ENCODE measurements at places on chromosomes 6 and 20.

DNA sequence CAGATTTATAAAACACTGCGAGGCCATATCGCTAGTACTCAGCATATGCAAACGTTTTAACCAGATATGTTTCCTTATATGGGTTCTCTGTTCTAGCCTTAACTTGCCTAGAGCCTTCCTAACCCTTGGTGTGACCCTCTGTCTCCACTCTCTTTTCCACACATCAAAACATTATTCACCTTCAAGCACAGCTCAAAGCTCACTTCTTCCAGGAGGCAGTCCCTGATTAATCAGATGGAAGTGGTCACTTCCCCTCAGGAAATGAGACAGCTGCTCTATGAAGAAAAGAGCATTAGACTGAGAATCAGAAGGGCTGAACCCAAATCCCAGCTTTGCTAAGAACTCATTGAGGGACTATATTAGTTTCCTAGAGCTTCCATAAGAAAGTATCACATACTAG, 39.8 kb upstream of the SLC17A4 start:
- DNase-seq = no peak

- peak; percentile 72 for DNase-seq
Measured at GRCh38 chr6:84847390-84848160, 83.2 kb upstream of the TBX18 start.

DNA sequence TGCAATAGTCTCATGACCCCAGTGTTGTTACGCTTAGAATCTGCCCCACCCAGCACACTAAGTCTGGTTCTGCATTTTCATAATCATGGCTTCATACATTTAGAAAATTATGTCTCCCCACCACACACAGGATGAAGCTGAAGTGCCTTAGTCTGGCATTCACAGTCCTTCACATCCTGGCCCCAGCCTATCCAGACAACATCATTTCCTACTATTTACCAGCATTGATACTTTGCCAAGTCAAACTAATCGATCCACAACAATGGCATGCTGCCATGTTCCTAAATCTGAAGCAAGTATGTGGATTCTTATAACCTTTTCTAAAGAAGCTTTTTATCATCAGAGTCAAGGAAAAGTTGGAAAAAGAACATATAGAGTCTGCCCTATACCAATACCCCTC, 132.4 kb upstream of the FBXL4 start:
- no peak for DNase-seq

- no peak for DNase-seq
Measured at GRCh38 chr20:47914792-47915191, 129.5 kb upstream of the SULF2 start.

GRCh38 chr20:17659801-17660200, 22.2 kb downstream of the RRBP1 start:
- DNase-seq = no peak

DNA sequence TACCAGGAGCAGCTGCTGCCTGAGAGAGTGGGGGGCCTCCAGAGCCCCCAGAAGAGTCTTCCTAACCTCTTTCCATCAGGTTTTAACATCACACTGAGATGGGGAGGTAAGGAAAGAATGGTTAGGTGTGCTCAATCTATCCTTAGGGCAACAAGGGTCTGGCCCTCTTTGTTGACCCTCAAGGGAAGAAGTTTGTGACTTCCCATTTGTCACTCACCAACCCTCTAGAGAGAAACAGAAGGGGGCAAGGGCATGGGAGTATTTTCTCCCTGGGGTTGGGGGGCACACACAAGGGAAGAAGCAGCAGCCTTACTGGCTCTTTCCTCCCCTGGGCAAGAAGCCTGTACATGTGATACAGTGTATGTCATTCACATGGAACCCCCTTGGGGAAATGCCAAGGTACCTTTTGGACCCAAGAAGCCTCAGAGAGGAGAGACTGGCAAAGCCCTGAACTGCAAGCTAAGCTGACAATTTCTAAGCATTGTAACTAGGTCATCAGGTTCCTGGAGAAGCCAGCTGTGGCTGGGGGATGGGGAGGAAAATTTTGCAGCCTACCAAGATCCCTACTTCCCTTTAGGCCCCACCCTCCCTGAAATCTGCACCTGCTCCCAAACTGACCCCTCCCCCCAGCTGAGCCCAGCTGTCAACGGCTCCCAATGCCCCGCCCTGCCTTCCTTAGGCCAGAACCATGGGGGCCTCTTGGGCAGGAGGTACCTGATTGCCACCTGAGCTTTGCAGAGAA, 14.5 kb downstream of the BCL2L1 start:
- no peak for DNase-seq

- no peak for DNase-seq
Measured at GRCh38 chr20:35975576-35976373, 7.4 kb downstream of the CNBD2 start.

GRCh38 chr6:21431526-21431925, 162.0 kb upstream of the SOX4 start:
- DNase-seq = no peak

DNA sequence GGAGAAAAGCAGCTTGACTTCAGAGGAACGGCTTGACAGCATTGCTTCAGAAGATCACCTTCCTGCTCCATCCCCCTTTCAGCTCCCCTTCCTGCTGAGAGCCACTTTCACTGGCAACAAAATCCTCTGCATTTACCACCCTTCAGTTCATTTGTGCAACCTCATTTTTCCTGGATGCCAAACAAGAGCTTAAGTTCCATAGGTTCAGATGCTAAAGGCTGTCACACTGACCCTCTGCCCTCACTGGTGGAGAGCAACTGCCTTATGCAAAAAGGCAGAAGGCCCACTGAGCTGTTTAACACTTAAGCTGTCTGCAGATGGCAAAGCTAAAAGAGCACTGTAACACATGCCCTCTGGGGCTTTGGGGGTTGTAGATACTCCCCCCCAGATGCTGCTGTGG, 131.2 kb upstream of the SPACA1 start:
- DNase-seq = no peak

DNA sequence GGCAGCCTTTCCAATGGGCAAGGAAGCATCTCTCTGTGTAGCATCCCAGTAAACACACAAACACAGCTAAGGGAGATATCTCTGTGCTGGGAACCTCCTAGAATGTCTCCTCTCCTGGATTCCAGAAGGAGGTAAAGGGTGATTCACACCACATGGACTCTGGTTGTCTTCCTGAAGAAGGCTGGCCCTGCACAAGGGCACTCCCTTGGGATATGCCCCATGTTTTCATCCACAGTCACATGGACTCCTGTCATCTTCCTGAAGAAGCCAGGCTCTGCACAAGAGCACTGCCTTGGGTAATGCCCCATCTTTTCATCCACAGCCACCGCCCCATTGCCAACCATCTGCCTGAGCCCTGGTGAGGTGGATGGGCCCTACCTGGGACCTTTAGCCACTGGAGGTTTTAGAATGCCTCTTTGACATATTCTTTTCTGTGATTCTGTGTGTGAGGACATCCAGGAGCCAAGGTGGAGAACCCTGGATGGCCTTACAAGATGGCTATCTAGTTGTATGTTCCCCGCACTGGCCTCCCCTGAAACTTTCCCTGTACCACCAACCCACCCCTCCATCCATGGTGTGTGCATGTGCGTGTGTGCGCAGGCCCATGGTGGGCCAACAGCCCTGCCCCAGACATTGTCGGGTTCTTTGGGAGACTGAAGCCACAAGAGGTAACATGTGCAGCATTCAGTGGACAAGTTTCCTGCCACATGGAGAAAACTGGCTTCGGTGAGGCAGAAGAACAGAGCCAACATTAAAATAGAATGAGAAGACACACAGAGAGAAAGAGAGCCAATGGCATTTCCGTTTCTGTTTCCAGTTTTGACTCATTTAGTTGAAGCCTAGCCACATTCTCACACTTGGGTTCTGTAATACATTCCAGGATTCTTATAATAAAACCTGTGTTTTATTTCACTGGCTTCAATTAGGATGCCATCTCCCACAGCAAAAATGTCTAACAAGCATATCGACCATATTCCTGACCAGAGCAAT, 110.2 kb upstream of the CST7 start:
- peak; percentile 3 for DNase-seq

DNA sequence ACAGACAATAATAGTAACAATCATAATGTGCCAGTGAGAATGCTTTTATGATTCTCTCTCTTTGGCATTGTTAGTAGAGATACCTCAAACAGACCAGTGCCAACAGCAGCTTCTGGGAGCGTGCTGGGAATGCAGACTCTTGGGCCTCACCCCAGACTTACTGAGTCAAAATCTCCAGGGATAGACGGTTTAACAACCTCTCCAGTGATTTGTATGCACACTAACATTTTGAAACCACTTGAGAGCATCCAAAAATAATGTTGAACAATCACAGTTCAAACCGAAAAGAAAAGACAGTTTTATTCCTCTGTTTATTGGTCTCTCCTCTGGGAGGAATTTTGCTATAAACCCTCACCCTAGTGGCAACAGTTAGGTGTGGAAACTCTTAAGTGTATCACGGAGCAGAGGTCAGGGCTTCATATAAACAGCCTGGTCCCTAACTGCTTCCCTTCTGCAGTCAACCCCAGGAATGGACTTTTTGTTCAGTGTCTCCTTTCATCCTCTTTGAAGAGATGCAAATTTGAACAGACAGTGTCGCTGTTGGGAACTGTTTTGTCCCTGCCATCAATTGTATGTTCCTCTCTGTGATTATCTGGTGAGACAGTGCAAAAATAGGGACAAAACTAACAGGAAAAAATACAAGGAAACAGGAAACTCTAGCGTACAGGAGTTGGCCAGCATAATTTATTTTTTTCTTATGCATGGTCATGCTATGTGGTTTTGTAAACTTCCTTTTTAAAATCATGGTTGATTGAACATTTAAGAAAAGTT, 162.4 kb upstream of the BTBD3 start:
- peak; percentile 9 for DNase-seq

DNA sequence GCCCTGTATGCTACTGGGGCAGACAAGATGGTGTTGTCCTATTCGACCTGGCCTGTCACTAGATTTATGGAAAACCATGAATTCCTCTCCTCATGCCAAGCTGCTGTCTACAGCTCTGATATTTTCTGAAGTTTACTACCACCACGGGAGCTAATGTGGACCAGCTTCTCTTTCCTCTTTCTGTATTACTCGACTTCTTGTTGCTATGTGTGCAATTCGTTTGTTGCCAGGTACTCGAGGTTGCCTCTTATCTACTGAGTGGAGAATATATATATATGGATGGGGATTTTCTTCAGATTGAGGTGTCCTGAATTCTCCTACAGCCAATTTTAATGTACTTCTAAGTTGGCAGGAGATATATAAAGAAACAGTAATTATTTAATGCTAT, 34.7 kb downstream of the MAN1A1 start:
- no peak for DNase-seq

DNA sequence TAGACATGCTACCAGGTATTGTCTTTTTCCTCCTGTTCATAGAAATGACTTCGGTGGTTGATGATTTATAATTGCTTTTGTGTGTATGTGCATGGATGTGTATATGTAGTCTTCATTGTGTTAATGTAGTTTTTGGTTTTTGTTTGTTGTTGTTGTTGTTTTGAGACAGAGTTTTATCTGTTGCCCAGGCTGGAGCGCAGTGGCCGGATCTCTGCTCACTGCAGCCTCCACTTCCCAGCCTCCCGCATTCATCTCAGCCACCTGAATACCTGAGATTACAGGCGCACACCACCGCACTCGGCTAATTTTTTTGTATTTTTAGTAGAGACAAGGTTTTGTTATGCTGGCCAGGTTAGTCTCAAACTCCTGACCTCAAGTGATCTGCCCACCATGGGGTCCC, 75.2 kb downstream of the HFE start:
- no peak for DNase-seq

DNA sequence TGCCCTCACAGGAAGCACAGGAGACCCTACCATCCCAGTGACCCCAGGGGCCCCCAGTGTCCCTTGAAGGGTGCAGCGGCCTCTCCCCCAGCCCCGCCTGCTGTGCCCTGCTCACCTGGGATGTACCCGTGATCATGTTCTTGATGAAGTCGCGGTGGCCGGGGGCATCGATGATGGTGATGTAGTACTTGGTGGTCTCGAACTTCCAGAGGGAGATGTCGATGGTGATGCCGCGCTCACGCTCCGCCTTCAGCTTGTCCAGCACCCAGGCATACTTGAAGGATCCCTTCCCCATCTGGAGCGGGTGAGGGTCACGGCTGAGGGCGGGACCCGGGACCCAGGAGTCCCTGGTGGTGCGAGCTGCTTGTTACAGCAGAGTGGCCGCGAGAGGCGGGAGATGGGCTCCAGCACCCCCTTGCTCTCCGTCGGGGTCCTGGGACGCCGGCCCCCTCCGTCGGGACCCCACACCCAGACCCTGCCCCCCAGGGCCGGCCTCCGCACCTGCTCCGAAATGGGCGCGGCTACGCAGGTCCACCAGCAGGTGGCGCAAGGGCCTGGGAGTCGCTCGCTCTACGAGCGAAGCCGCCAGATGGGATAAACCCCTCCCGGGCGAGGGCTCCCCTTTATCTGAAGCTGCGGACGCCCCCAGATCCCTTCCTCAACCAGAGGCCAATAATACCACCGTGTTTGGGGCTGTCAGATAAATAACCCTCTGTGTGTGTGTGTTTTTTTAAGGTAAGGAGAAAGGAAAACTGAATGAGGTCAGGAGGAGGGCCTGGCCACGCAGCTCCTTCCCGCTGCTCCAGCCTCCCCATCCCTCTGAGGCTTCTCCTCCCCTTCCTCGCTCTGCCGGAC, 2.9 kb downstream of the EEF1A2 start:
- DNase-seq = peak; percentile 76

DNA sequence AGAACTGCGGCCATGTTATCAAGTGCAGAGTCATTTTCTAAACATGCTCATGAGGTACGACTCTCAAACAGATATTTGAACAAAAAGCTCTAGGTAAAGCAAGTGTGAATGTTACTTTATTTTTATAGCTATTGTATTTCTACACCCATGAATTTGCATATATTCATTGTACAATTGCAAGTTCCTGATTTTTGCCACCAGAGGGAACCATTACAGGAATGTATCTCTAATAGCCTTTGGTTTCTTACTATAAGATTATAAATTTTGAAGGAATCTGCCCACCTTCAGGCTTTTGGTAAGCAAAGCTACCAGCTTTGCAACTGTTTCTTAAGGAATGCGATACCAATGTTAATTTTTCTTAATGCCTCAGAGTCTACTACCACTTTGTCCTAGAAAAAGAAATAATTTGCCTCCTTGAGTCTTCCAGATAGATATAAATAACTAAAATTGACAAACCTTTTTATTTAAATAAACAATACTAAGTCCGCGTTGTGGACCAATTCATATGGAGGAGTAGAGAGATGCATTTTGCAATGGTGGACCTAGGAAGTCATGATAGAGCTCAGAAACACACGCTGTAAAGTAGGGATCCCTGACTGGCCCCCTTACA, 125.4 kb upstream of the SAMD5 start:
- DNase-seq = peak; percentile 18

DNA sequence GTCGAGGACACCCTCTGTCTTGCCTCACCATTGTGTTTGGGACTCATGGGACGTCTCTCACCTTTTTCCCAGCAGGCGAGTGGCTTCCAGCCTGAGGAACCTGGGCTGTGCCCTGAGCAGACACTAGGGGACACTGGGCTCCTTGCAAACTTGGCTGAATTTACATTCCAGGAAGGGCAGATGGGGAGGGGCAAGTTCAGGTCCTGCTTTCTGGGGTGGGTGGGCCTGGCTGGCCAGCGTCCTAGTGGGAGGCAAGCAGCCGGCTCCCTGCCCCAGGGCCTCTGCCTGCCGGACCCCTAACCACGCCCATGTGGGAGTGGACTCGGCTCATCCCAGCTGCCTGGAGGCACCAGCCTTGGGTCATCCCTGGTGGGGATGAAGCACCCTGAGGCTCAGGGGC, 48.2 kb upstream of the MLN start:
- DNase-seq = no peak

GRCh38 chr6:144811140-144811539, 526.0 kb downstream of the UTRN start:
- DNase-seq = no peak
